NCI-H524 (cell line): ENCODE measurements at places on chromosomes 11 and 22.
A peak's percentile ranks its signal among the peaks of the same experiment; 100 is the strongest.

DNA sequence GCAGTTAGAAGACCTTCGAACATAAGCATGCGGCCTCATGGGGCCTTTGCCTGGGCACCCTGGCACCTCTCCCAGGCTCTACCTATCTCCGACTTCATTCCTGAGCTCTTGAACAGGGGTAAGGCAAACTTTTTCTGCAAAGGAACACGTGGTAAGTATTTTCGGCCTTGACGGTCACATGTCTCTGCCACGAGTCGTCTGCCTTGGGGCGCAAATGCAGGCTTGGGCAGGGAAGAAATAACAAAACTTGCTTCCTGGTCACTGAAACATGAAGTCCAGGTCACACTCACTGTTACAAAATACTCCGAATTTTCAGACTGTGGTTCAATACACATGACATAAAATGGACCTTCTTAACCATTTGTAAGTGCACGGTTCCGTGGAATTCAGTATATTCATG lies 3.4 kb upstream of the ASCL2 start:
- no peak for DNase-seq

DNA sequence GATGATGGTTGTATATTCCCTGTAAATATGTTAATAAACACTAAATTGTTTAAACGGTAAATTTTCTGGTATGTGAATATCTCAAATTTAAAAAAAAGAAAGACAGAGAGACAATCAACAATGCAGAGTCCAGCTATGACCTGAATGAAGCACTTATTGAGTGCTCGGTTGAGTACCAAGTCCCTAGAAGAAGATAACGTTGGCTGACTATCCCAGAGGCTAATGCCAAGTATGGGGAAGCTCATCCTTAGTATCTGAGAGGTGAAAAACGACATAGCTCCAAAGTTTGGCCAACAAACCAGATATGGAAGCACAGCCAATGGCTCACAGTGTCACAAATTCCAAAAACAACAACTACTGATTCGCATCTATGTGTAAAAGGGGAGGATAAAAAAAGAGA lies 71.3 kb downstream of the RSF1 start:
- no peak for DNase-seq

DNA sequence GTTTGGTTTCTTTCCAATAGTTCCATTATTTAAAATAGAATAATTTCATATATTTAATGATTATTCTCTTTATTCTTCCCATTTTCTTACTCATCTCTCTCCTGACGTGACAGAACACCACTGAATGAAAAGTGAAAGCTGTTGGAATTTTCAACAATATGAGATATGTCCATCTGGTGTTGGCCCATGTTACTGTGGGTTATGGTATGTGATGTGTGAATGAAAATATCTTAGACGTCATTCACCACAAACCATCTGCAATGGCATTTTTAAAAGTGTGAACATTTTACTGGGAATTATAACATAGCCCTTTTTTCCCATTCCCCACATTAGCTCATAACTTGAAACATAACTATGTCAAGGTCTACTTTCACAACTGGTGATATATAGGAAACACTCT lies 11.3 kb upstream of the OR5M1 start:
- no peak for DNase-seq

DNA sequence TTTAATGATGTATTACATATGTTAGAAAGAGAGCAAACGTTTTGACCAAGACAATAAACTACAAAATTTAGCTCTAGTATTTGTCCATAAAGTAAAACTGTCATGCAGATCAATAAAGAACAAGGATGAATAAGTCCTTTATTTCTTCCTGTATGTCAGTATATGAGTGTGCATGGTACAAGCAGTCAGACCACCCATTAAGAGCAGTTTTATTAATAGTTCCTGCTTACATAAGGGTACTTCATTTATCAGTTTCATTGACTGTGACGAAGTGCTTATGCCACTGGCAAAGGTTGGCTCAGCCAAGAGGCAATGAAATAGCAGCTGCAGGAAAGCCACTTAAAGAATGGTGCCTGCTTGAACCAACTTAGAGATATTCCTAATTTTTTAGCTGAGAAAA lies 913.0 kb upstream of the CNTN5 start:
- DNase-seq = peak; percentile 7

DNA sequence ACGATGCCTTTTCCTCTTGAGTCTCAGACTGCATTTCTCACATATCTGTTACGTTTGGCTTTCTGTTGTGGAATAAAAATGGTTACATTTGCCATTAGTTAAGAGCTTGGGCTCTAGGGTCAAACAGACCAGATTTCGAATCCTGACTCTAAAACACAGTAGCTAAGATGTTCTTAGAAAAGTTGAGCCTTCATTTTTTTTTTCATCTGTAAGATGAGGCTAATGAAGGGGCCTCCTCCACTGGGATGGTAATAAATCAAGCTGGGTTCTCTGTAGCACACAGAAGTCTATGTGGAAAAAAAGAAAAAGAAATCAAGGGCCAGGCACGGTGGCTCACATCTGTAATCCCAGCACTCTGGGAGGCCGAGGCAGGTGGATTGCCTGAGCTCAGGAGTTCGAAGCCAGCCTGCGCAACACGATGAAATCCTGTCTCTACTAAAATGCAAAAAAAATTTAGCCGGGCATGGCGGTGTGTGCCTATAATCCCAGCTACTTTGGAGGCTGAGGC lies 49.9 kb upstream of the CAPRIN1 start:
- DNase-seq = no peak

DNA sequence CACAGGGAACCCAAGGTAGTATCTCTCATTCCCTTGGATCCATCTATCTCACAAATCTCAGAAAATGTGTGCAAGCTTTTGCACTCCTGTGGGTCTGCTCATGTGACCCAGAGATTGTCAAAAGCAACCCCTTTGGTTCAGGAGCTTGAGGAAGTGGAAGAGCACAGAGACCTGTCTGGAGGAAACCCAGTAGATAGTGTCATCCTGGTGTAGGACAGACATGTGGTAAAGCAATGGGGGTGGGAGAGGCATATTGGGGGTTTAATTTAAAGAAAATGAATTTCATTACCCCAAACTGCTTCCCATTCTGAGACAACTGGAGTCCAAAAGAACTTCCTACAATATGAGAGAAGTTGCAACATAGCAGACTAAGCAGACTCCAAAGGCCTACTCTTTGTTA lies 5.8 kb upstream of the MS4A14 start:
- no peak for DNase-seq

GRCh38 chr11:121418625-121419114 lies 33.4 kb upstream of the SORL1 start:
- DNase-seq = peak; percentile 73

GRCh38 chr11:94766713-94767206 lies 1.4 kb upstream of the AMOTL1 start:
- no peak for DNase-seq

GRCh38 chr22:44454113-44454769 lies 43.8 kb downstream of the RTL6 start:
- DNase-seq = no peak

DNA sequence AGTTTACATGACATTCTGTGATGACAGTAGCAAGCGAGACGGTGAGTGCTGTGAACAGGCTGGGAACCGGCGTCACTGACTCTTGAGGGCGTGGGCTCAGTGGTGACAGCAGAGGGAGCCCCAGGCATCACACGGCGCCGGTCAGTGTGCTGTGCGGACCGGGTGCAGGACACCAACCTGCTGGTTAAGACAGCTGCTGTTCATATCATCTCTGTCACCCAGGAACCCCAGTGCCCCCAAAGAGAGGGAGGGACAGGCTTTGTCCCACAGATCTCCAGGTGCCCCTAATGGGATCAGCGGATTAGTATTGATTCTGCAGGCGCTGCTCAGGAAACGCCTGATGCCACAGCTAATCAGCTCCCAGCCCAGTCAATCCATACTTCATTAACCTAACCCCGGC lies 18.4 kb downstream of the B3GAT1 start:
- DNase-seq = peak; percentile 54

- DNase-seq = no peak
Measured at GRCh38 chr11:40104941-40105550, 1354.4 kb downstream of the LRRC4C start.

DNA sequence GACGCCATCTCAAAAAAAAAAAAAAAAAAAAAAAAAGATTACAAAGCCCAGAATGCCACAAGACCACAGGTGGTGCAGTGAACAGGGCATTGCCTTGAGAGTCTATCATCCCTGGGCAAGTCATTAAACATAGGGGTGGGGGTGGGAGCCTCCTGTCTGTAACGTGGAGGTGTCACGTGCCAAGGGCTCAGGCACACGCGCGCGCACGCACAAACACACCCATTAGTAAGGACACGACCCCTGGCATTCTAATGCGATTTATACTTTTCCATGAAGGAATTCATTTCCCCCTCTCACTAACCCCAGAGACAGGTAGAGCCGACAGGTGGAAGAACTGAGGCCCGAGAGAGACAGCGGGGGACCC lies 5.8 kb upstream of the GCAT start:
- DNase-seq = peak; percentile 78

DNA sequence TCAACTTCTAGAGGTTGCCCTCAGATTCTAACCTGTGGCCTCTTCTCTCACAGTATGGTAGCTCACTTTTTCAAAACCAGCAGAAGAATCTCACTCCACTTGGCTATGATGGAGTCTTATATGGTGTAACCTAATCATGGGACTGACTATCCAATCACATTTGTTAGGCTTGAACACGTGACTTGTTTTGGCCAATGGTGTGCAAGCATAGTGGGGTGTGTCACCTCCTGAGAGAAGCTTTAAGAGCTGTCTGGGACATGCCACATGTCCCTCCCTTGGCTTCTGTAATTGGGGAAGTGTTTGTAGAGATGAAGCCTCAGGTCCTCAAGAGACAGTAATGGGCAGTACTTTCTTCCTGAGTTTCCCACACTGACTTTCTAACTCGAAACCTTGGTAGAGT lies 12.8 kb upstream of the SMIM38 start:
- DNase-seq = no peak

GRCh38 chr11:123072332-123072761 lies 10.4 kb upstream of the HSPA8 start:
- DNase-seq = no peak

DNA sequence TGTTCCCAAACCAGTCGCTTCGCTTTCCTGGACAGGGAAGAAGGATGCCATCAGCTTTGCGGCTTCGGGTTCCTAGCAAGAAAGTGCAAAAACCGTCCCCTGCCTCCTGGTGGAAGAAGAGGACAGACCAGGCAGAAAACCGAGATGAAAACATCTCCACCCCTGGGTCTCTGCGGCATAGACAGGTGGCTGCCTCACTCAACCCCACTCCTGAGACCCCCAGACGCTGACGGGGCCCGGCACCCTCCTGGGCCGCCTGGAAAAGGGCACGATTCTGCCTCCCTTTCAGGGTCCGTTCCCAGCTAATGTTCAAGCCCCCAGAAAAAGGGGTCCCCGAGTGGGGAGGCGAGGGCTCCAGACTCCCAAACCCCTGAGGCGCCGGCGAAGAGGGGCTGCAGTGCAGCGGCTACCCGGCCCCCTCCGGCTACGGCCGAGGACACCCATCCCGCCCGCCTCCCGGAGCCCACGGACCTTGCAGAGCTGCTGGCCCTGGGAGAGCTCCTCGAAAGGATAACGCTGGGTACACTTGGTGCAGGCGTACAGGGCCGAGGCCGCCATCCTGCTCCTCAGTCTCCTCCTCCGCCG lies 569 bp downstream of the FAM76B start:
- peak; percentile 58 for DNase-seq

- DNase-seq = no peak
Measured at GRCh38 chr11:1370186-1371025, 19.3 kb upstream of the BRSK2 start.

GRCh38 chr11:95254716-95255115 lies 23.7 kb upstream of the SESN3 start:
- DNase-seq = no peak

DNA sequence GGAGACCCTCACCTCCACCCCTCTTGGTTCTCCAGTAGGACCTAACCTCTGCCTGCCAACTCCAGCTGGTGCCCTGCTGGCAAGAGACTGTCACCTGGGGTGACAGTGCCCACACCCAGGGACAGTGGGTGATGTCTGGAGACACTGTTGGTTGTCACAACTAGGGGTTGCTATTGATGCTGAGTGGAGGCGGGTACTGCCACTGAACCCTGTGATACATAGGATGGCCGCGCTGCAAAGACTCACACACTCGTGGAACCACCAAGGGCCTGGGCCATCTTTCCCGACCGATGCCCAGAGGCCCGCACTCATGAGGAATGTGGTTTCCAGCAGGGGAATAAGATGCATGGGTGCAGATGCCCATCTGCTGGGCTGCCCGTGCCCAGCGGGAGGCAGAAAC lies 143.2 kb downstream of the SHANK2 start:
- DNase-seq = no peak

GRCh38 chr22:18144105-18144504 lies 5.9 kb upstream of the USP18 start:
- no peak for DNase-seq

GRCh38 chr11:75373201-75373600 lies 21.7 kb upstream of the ARRB1 start:
- no peak for DNase-seq

- no peak for DNase-seq
Measured at GRCh38 chr22:30755759-30756124, 61.1 kb downstream of the OSBP2 start.

GRCh38 chr11:109956124-109956793 lies 136.9 kb upstream of the ZC3H12C start:
- no peak for DNase-seq

- no peak for DNase-seq
Measured at GRCh38 chr11:85385111-85385510, 242.0 kb downstream of the DLG2 start.

DNA sequence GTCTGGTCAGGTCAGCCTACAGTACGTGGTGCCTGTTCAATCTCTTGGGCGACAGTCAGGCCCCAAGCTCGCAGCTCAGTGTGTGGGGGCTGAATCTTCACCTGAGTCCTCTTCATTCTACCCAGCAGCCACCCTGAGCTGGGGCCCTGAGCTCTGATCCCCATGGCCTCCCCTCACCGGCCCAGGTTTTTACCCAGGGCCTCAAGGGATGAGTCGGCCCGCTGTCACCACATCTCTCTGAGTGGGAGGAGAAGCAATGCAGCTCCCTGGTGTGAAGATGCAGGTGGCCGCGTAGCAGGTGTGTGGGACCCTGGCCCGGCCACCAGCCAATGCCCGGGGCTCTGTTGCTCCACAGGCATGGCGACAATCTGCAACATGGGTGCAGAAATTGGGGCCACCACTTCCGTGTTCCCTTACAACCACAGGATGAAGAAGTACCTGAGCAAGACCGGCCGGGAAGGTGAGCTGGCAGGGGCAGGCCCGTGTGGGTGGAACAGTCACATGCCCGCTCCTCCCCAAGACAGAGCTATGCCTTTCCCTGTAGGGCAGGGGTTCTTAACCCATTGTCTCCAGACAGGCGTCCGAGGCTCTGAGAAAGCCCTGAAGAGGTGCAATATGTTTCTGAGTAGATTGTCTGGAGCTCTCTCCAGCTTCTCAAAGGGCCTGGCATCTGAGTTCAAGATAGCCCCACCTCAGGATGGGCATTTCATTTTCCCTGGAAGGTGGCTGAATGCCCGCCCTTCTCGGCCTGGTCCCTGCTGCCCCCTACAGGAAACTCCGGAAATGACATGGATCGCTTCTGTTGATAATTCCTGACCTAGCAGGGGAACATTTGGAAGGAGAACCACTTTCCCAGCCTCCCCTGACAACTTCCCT lies 26.9 kb downstream of the POLR3H start:
- peak; percentile 63 for DNase-seq

DNA sequence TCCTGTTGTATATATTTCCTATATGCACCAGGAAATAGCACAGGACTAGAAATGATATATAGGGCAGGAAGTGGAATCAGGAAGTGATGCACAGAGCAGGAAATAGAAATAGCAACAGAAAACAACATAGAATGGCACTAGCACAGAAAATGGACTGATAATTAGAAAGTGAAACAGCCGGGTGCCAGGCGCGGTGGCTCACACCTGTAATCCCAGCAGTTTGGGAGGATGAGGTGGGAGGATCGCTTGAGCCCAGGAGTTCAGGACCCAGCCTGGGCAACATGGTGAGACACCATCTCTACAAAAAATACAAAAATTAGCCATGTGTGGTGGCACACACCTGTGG lies 10.0 kb upstream of the RELT start:
- DNase-seq = no peak
